ENCODE measurements at places on chromosomes 2 and 18.
A peak's percentile ranks its signal among the peaks of the same experiment; 100 is the strongest.

- DNase-seq = no peak
Observed at GRCh38 chr2:147479358-147479757, 365.5 kb upstream of the ACVR2A start.

GRCh38 chr2:197261808-197262226 is 48.8 kb downstream of the ANKRD44 start:
- no peak for DNase-seq

DNA sequence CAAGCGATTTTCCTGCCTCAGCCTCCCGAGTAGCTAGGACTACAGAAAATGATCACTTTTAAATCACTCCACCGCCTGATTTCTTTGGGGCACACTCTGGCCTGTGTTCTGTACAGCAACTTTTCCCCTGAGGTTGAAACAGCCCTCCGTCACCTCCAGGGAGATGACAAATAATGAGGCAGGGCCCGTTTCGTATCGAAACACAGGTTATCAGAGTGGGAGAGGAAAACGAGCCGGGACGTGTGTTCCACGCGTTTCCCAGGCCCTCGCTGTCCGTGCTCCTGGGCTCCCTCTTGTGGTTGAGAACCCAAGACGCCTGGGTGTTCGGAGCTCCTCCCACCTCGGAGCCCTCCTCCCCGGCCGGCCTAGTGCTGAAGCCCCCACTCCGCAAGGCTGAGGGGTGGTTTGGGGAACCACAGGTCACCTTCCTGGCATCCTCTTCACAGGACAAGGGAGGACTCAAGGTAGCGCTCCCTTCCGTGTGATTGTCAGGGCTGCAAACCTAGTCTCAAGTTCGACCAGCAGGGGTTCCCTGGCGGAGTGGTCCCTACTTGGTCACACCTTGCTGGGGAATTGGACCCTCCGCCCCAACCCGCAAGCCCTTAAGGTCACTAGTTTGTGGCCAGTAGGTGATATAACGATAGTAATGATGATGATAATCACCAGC is 12.8 kb downstream of the ATP6V1B1 start:
- DNase-seq = peak; percentile 89

GRCh38 chr2:149901231-149901859 is 313.8 kb upstream of the MMADHC start:
- DNase-seq = no peak

DNA sequence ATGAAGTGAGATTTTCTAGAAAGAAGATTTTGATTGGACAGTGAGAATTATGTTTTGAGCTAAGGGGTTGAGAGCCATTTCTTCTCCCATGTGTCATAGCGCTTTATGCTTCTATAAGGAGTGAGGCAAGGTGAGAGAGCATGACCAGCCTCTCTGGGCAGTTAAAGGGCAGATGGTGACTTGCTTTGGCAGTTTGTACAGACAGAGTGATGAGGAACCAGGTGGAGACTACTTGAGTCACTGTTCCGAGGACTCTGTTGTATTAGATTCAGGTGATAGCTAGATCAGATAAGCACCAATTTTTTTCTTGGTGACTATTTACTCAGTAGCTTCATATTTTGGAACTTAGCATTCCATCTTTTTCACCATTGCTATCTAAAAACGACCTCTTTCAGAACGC is 4.5 kb downstream of the CRIM1 start:
- DNase-seq = no peak

DNA sequence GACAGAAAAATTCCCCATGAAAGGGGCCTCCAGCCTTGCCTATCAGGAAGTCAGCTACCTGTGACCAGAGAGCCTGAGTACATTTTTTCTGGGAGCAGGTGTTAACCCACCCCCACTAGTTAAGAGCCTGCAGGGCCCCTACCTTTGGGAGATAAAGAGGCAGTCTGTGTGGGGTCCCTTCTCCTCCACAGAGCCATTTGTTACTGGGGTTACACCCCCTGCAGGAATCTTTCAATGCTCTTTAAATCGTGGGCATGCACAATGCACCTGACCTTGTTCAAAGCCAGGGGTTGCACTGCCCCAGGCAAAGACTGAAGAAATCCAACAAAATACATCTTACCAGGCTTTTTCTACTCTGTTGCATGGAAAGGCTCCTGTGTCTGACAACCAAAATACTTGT is 15.7 kb upstream of the LYPD6 start:
- no peak for DNase-seq

DNA sequence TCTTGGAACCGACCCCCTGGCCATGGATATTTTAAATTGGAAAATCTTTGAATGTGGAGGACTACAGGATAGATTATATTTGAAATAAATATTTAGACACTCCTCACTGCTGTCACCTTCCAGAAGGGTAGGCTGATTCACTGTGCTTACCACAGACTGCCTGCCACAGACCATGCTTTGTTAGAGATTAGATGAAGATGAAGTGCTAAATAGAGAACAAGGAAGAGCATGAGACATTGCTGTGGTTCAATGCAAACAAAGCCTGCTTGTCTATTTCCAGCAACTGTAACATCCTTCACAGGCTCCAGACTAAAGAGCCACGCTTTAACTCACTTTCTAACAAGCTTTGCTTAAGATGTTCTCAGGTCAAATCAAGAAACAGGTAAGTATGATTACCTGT is 81.0 kb upstream of the TMEM17 start:
- no peak for DNase-seq

DNA sequence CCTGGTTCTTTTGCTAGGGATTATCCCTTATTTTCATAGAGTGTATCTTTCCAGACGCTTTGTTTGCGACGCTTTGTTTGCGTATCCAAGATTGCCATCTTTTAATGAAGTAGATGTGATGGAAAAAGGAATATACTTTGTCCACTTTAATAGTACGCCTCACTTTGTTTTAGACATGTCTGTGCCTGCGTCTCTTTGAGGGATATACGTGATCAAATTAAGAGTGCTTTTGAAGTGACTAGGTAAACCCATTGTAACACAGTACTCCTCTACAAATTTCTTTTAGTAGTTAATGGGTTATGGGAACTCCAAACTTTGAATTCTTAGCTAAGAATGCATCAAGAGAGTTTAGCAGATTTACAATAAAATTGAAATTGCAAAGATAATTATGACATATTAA is 27.9 kb downstream of the ACSL3 start:
- DNase-seq = no peak

DNA sequence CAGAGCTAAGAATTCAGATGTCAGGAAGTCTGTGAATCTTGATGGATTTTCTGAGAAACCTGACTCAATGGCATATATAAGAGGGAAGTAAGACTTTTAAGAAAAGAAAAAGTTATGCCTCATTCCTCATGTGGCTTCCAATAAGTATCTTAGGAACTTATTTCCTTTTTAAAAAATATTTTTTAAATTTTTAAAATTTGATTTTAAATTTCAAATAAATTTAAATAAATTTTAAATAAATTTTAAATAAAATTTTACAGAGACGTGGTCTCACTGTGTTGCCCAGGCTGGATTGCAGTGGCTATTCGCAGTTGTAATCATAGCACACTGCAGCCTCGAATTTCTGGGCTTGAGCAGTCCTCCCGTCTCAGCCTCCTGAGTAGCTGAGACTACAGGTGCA is 11.5 kb upstream of the POLR1B start:
- no peak for DNase-seq

- DNase-seq = peak; percentile 34
Observed at GRCh38 chr2:187263675-187264560, 184.1 kb downstream of the CALCRL start.

Data from endothelial cell (in vitro differentiated cells).